ENCODE measurements at places on chromosomes 7 and 10.

- DNase-seq: no peak
Observed at GRCh38 chr10:116099023-116099420, 174.0 kb downstream of the GFRA1 start.

GRCh38 chr7:141268614-141269013, 194.8 kb downstream of the TMEM178B start:
- DNase-seq: no peak

GRCh38 chr10:105973360-105973759, 1191.1 kb downstream of the SORCS1 start:
- no peak for DNase-seq

GRCh38 chr7:106871793-106872571, 6.9 kb downstream of the PIK3CG start:
- DNase-seq: no peak

DNA sequence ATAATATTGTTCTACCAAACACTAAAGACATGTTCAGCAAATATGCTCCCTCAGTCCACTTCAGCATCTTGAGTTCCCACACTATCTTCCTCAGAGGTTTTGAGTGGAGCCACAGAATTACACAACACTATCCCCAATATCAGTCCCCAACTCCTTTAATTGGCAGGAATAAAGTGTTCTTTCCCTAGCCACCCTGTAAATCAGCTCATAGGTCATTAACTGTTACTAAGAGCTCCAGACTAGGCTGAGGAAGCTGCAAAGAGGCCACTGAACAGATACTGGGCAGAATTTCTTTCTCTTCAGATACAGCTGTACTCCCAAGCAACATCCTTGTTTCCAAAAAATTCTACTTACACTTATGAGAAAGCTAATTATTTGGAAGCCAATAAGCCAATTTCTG, 11.6 kb upstream of the KAT6B start:
- no peak for DNase-seq

DNA sequence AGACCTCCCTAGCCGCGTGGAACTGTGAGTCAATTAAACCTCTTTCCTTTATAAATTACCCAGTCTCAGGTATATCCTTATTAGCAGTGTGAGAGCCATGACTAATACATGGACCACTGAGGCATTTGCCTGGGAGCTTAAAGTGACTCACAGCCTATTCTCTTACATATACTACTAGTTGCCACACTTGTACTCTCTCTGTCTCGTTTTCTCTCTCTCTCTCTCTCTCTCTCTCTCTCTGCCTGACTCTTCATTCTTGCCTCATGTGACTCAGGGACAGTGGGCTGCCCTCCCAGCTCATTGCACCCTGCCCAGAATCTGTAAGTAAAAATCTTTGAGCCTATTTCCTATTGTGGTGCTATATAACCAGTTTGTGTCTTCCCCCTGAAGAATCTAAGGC, 238.5 kb upstream of the MAGI2 start:
- DNase-seq: no peak

- DNase-seq: no peak
Observed at GRCh38 chr7:74412056-74412455, 41.6 kb upstream of the GTF2IRD1 start.

GRCh38 chr10:73857446-73857845, 16.9 kb downstream of the CAMK2G start:
- no peak for DNase-seq

- no peak for DNase-seq
Observed at GRCh38 chr7:21719846-21720245, 177.0 kb downstream of the DNAH11 start.

Data from T-helper 9 cell (primary cell).